ENCODE measurements at places on chromosomes 6 and 20. TPM values are rescaled to one million over a fixed set of nuclear protein-coding genes. Genes with fewer than 3 reads are reported as not detected.

The SLC22A7 gene
- 143 TPM for total RNA-seq

GRCh38 chr6:170108456-170108855 lies 182.4 kb downstream of the DLL1 start:
- no peaks in the 10 kb centered on the region for H3K4me1 ChIP-seq
- H3K27me3 ChIP-seq, result no peaks in the 10 kb centered on the region

The CD24 gene
- 14.2 TPM for total RNA-seq

The LY6G6D gene
- total RNA-seq, result not detected

- H3K36me3 ChIP-seq, result peaks cover 8% of the 10 kb centered on the region
- H3K4me3 ChIP-seq, result no peak overlapping the region
- no peak overlapping the region for H3K27ac ChIP-seq
- no peak for DNase-seq
- H3K27me3 ChIP-seq, result no peaks in the 10 kb centered on the region
Observed at GRCh38 chr20:56372850-56373249, 14.1 kb downstream of the FAM210B start.

GRCh38 chr20:52446421-52447224 lies 255.0 kb upstream of the ZFP64 start:
- H3K4me3 ChIP-seq, result no peak overlapping the region
- H3K4me1 ChIP-seq, result no peaks in the 10 kb centered on the region
- no peaks in the 10 kb centered on the region for H3K36me3 ChIP-seq
- DNase-seq, result no peak

DNA sequence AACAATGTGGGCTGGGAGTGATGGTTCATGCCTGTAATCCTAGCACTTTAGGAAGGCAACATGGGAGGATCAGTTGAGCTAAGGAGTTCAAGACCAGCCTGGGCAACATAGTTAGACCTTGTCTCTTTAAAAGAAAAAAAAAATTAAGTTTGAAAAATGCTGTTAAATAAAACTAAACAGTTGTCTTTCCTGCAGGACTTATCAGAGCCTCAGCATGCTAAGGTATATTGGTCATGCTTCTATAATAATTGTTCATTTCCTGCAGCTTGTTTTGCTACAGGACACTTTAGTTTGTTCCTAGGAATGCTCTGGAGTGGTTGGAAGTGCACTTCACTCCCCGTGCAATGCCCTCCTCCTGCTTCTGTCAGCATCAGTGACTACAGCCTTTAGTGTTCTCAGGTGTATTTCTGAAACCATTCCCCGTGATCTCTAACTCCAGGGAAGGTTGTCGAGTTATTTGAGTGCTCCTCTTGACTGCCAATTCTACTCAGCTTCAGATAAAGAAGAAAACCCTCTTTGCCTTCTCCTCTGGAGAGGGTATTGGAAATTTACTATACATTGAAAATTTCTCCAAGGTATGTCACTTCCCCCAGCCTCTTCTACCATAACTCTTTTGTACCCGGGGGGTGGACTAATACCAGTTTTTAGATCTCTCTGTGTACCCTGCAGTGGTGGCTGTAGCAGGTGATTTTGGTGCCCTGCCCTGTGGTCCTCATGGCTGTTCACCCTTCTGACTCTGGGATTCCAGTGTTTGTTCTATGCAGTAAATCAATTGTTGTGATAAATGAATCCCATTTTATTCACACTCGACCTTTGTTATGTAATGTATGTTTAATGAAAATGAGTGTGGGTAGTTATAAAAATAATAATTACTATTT lies 33.8 kb downstream of the NHLRC1 start:
- H3K36me3 ChIP-seq, result no peaks in the 10 kb centered on the region
- no peak overlapping the region for H3K4me3 ChIP-seq
- no peaks in the 10 kb centered on the region for H3K27me3 ChIP-seq
- no peak overlapping the region for H3K27ac ChIP-seq
- no peak for DNase-seq

DNA sequence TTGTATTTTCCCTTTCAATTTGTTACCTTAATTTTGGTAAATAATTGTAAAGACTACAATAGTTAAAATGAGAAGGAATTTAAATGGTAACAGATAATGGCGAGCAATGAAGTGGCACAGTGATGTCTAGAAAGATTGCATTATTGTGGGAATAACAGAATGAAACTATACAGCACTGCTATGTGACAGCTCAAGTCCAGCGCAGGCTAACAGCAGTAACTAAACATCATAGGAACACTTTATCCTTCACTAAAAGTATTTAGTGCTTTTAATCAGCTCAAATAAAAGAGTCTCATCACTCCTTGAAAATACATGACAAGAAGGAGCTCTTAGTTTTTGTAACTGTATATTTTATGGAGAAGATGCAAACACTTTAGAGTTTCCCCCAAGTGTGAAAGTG lies 190.8 kb downstream of the TENT5A start:
- no peak overlapping the region for H3K27ac ChIP-seq
- no peak overlapping the region for H3K4me3 ChIP-seq
- peaks cover 19% of the 10 kb centered on the region for H3K4me1 ChIP-seq

The CTCFL gene
- 0.05 TPM for total RNA-seq

The TREML4 gene
- total RNA-seq, result 0.08 TPM

GRCh38 chr6:6230286-6230685 lies 90.2 kb downstream of the F13A1 start:
- DNase-seq, result no peak
- no peak overlapping the region for H3K4me3 ChIP-seq
- H3K27ac ChIP-seq, result no peak overlapping the region
- H3K36me3 ChIP-seq, result no peaks in the 10 kb centered on the region
- H3K4me1 ChIP-seq, result no peaks in the 10 kb centered on the region
- no peaks in the 10 kb centered on the region for H3K27me3 ChIP-seq

GRCh38 chr6:108671175-108671574 lies 110.5 kb downstream of the FOXO3 start:
- DNase-seq, result no peak
- H3K4me3 ChIP-seq, result no peak overlapping the region
- peaks cover 3% of the 10 kb centered on the region for H3K36me3 ChIP-seq

DNA sequence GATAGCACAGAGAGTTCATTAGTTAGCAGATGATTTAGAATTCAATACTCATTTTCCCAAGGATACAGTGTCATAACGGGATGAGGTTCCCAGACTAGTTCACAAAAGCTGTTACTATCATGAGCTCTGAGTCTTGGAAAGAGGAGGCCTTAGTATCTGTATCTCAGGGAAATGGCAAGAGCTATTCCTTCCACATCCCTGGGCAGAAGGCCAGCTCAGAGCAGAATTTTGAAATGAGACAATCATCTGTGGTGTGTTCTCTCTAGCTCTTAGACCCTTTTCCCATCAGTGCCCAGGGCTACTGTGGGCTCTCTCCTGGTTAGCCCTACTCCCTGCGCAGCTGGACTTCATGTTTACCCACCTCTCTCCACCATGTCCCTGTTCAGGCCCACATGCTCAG lies 64.5 kb downstream of the JAG1 start:
- peak overlapping the region; percentile 26 for H3K27ac ChIP-seq
- H3K36me3 ChIP-seq, result no peaks in the 10 kb centered on the region
